T-helper 17 cell (primary cell): ENCODE measurements at places on chromosomes 2 and 18.

DNA sequence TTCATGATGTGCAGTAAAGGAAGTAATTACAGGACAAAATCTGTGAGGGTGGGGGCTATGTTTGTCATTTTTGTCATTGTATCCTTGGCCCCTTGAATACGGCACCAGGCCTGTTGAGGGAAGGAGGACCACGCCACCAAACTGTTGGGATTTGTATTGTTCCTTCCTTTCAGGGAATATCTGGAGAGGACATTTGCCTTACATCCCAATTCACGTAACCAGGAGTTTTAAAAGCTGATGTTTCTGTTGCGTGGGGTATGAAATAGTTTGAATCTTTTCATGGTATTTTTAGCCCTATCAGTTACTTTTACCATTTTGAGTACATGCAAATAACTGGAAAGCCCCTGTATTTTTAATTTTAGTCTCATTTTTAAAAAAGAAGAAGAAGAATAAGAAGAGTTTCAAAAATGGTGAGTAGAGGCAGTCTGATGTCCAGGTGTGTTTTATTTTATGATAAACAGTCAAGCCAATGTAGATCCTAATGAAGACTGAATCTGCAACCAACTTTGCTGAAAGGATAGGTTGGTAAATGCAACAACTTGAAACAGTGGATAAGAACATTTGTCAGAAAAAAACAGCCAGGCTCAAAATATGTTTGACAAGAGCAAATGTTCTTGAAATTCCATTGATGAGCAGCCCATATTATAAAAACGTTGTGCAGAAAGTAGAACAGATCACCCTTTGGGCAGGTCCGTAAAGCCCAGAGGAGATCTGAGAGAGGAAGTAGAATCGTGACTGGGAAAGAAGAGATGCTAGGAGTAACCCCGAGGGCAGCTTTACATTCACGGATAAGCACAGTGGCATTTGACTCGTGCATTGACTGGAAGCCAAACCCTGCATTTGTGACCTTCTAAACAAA lies 54.5 kb downstream of the RASGRP3 start:
- H3K4me1 ChIP-seq: peaks cover 5% of the 10 kb centered on the region

GRCh38 chr2:236551471-236552211 lies 18.0 kb upstream of the ACKR3 start:
- H3K27ac ChIP-seq: peak overlapping the region; percentile 94
- DNase-seq: no peak
- H3K36me3 ChIP-seq: peaks cover 4% of the 10 kb centered on the region
- H3K4me3 ChIP-seq: peak overlapping the region; percentile 80

GRCh38 chr2:231648579-231649174 lies 56.0 kb downstream of the TEX44 start:
- DNase-seq: no peak
- H3K27ac ChIP-seq: no peak overlapping the region
- no peaks in the 10 kb centered on the region for H3K36me3 ChIP-seq
- H3K4me3 ChIP-seq: no peak overlapping the region

DNA sequence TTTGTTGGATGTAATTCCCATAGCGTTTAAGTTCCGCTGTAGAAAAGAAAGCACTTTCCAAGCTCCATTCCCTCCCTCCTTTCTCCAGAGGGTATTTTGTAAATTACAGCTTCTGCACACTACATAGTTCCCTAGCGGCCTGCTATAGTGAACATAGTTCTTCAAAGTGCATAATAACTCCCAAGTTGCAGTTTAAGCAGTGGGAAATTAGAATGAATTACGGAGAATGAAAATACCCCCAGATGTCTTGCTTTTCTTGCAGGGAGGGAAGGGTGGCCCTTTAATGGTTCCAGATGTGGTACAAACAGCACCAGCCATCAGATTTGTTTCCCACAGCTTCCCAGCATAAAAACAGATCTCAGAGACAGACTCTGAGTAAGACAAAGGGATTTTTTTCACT lies 893.9 kb downstream of the SUCLG1 start:
- no peaks in the 10 kb centered on the region for H3K27me3 ChIP-seq
- DNase-seq: no peak
- no peaks in the 10 kb centered on the region for H3K4me1 ChIP-seq
- H3K27ac ChIP-seq: no peak overlapping the region

DNA sequence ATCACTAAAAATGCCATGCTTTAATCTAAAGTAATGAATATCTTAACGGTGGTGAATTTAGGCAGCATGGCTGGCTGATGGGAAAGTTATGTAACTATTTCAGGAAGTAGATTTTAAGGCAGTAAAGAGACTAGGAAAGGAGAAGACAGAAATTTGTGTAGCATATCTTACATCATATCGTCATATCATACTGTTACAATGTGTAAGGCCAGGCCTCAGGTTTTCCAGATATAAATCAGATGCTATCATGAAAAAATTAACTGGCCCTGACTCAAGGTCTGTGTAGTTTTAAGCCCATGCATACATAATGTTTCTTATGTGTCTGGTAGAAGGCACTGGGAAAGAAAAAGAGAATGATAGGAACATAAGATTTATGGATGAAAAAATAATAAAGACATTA lies 8.9 kb upstream of the FAP start:
- H3K36me3 ChIP-seq: no peaks in the 10 kb centered on the region
- H3K27ac ChIP-seq: no peak overlapping the region
- no peak overlapping the region for H3K4me3 ChIP-seq
- H3K4me1 ChIP-seq: no peaks in the 10 kb centered on the region
- H3K27me3 ChIP-seq: peaks cover 5% of the 10 kb centered on the region

DNA sequence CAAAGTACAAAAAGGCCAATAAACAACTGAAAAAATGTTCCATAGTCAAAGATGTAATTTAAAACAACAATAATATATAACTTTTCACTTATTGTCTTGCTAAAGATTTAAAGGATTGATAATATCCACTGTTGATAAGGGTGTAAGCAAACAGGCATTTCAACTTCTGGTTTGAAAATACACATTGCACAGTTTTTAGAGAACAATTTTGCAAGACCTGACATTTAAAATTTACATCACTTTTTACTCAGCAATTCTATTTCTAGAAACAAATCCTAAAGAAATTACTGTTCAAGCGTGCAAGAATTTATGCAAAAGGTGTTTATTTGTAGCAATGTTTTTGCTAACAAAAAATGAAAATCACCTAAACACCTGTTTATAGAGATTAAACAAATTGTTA lies 120.4 kb downstream of the TDRD15 start:
- no peak overlapping the region for H3K27ac ChIP-seq
- H3K27me3 ChIP-seq: no peaks in the 10 kb centered on the region
- no peak for DNase-seq
- H3K4me3 ChIP-seq: no peak overlapping the region
